A172 (cell line): ENCODE measurements at places on chromosomes 6 and 20.

GRCh38 chr6:137811916-137812553 is 55.0 kb upstream of the TNFAIP3 start:
- no peak for DNase-seq

GRCh38 chr6:1527073-1527457 is 82.7 kb upstream of the FOXC1 start:
- no peak for DNase-seq

- no peak for DNase-seq
These were observed 1066.9 kb downstream of the KIF16B start for GRCh38 chr20:15506311-15506710.

DNA sequence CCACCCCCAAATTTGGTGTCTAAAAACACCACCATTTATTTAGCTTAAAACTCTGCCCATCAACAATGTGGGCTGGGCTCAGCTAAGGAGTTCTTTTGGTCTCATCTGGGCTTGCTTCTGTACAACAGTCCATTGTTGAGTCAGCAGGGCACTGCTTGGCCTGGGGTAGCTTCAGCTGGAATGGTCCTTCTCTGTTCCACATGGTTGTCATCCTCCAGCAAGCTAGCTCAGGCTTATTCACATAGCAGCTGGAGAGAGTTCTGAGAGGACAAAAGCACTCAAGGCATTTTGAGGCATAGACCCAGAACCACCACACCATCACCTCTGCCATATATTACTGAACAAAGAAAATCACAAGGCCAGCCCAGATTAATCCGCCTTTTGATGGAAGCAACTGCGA is 95.6 kb upstream of the ISM1 start:
- no peak for DNase-seq

GRCh38 chr20:21956591-21956990 is 251.1 kb downstream of the PAX1 start:
- DNase-seq, result no peak

- no peak for DNase-seq
These were observed 143.6 kb downstream of the ALDH8A1 start for GRCh38 chr6:134806180-134806798.

DNA sequence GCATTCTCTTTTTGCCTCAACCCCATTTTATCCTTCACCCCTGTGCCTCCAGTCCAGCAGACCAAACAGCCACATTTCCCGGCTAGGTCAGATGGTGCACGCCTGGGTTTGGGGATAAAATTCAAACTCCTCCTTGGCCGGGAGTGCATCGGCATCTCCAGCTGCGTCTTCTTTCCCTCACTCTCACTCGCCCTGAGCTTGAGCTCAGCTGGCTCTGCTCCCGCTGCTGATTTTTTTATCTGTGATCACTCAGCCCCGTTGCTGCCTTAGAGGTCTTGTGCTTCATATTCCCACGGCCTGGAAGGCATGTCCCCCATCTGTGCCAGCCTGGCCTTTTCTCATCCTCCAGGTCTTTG is 6.8 kb upstream of the EZR start:
- DNase-seq, result no peak

DNA sequence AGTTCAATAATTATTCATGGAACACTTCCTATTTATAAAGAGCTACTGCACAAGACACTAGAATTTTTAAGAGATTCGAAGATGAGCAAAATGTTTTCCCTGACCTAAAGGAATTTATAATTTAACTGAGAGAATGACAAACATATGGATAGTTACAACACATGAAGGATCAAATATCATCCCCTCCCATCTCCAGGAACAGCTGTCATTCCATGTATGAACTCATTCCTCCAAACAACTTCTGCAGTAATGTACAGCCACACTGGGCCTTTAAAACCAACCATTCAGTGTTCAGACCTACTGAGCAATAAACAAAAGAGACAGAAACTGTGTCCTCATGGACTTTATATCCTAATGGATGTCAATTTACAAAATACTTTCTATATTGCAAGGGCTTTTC is 87.8 kb downstream of the KIF16B start:
- DNase-seq, result no peak

DNA sequence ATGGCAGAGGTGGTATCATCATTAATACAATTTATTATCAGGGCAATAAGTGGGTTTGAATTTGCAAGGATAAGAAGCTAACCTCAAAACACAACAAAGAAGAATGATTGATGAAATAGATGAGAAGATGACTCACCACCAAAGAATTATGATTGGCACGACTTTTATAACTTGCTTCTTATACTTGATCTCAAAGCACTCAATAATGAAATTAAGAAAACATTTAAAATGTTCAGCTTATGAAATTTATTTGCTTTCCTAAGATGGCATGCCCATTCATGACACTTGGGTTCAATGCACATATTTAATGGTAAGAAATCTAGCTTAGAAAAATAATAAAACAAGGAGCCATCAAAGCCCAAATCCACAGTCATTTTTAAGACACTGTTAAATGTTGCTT is 477.5 kb downstream of the GJA1 start:
- DNase-seq, result no peak

- no peak for DNase-seq
These were observed 30.6 kb downstream of the RBM24 start for GRCh38 chr6:17311595-17312311.

GRCh38 chr6:90397929-90398674 is 101.5 kb upstream of the BACH2 start:
- DNase-seq, result peak; percentile 83

DNA sequence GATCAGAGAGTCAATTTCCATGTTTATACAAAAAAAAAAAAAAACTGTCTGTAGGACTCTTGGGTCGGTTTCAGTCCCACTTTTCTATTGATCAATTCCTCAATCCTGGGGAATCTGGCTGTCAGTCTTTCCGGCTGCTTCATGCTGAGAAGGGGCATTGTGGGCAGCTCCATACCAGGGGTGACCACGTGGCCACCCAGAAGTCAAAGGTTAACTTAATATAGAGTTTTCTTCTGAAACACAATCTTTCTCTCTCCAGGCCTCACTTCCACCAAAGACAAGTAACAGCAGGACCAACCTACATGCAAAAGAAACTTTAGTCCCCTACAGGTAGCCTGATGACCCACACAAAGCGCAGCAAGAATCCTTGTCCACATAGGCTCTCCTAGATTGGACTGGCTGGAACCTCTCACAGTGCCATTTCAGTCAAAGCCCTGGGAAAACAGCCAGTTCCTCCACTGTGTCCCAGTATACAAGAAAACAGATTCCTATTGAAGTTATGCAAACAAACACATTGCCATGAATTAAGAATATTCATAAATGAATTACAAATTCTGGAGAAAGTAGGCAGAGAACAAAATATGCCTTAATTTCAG is 18.5 kb upstream of the SERPINB9 start:
- DNase-seq, result no peak

DNA sequence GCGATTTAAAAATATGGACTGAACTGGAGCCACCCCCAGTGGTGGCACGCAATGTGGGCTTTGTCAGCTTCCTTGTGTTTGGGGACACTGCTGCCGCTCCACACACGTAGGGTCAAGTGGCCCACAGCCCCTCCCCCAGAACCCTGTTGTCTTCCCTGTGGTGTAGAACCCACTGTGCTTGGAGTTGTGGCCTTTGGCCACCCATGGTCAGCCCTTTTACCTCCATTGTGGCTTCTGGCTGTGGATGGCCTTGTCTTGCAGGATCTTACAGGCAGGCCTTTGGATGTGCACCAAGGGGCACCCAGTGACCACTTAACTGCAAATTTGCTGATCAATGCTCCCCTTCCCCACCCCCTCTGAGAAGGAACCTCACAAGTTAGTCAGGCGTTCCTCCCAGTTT is 2.0 kb upstream of the LEMD2 start:
- DNase-seq, result no peak

DNA sequence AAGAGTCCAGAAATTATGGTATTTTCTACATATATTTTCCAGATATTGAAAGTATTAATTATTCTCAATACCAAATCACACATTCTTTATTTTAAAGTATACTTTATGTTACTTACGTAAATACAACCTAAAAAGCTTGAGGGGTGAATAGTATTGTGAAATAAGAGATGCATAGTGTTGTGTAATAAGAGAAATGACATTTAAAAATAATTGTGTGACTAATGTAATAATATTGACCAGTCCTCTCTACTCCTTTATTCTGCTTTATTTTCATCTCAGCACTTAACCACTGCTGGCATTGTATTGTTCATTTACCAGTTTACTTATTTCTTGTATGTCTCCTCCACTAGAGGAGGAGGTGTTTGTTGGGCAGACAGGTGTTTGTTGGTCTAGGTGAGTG is 135.6 kb downstream of the EYA4 start:
- no peak for DNase-seq

DNA sequence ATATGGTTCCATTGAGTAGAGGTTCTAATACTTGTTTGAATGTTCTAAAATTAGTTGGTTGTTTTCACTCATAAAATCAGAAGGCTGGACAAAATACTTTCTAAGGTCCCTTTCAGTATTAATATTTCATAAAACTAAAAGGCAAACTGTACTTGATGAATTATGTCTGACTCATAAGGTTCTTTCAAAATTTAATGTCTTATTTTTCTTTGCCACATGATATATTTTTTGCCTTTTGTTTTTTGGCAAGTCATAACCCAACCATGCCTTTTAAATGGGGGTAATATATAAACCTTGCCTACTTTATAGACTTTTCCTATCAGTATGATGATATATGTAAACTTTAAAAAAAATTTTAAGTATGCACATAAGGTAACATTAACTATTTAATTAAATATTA is 244.7 kb downstream of the PTPRK start:
- DNase-seq, result no peak

- DNase-seq, result no peak
These were observed 82.4 kb downstream of the SLC2A10 start for GRCh38 chr20:46791722-46792416.

DNA sequence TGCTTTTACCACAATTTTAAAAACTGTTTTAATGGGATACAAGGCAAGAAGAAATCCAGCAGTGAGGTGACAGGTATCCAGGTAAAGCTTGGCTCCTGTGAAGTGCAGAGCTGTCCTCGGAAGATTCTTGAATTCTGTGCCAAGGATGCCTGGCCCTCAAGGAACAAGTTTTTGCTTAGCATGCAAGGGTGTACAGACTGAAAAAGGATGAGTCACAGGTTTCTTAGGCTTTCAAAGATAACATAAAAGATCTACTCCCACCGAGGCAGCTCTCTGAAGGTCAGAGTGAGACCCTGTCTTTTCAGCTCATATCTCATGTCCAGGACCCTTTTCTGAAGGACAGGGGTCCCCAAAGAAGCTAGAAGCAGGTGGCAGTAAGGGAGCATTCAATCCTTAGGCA is 83.3 kb downstream of the CHD6 start:
- DNase-seq, result no peak

- DNase-seq, result no peak
These were observed 175.5 kb downstream of the RFPL4B start for GRCh38 chr6:112522587-112522986.

DNA sequence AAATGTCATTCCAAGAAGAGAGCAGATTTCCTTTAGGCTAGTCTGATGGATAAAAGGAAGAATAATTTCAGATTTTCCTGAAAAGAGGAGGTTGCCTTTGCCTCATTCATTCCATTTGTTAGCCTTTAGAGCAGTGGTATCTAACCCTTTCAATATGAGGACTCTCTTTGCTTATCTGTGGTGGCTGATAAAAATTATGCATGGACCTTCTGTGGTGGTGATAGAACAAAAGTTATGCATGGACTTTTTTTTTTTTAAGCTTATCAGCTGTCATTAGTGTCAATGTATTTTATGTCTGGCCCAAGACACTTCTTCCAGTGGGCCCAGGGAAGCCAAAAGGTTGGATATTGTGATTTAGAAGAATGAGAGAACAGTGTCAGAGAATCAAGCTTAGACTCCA is 1.7 kb downstream of the TRIM39 start:
- DNase-seq, result no peak
